ENCODE measurements at places on chromosomes 5 and 9.

DNA sequence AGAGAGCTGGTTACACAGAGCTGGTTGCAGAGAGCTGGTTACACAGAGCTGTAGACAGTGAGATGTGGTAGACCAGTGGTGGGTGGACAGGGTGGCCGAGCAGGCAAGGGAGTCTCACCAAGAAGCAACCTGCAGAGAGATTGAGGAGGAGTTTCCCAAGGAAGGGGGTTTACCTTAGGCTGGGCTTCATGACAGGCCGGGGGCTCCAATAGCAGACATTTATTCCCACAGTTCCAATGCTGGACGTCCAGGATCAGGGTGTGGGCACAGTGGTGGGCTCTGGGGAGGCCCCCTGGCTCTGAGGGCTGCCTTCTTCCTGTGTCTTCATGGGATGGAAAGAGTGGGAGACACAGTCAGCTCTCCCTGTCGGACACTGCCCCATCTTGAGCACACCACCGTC is 386.9 kb upstream of the IRX4 start:
- DNase-seq = no peak

DNA sequence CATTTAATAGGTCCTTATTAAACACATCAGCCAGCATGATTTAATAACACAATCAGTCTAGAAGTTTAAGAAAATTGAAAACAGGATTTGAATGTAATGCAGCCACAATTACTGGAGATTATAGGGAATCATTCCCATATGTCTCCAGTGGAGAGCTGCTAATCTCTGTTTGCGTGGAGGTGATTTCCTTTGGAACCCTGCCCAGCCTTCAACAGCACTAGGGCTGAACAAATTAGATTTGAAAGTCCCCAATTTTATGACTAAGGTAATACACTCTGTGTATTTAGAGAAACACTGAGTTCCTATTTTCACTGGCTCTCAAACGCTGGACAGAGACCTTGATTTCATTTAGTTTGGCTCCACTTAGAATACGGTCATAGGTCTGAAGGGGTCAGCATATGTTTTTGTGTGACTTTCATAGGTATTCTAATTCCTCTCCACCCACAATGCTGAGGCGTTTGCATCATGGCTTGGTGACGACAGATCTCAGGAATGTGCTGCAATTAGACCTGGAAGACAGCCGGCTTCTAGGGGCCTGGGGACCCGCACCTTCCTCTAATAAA is 508.3 kb downstream of the EBF1 start:
- DNase-seq = no peak

DNA sequence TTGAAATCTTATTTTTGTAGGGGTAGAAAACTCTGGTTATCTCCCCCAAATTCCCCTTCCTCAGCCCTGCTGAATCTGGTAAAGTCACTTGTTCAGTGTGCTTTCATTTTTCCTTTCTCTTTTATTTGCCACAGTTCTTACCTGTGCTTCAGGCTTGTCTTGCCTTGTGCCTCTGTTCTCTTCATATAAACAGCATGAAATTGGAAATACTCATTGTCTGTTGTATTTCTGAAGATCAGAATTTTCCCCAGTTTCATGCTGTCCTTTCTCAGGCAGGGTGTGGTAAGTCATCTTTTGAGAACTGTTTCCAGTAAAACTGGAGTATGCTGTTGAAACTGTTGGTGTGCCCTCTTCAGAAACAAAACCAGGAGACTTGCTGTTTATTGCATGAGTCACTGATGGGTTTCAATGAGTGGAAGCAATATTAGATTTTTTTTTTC is 7.0 kb downstream of the PAM start:
- no peak for DNase-seq

DNA sequence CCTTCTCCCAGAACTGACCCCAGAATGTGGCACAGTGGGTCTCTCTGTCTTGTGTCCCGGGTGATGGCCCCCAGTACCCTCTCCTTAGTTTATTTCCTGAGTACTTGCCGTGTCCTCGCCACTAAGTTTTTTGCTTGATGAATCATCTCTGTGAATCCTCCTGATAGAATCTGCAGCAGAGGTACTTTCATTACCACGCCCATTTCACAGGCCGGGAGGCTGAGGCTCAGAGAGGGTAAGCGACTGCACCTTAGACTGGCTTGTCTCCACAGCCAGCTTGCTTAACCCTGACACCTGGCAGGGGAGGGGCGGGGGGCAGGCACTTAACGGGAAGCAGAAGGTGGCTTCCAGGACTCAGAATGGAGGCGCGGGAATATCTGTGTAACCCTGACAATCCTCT is 7.9 kb upstream of the IER5L start:
- no peak for DNase-seq

GRCh38 chr9:91884696-91885687 is 65.0 kb downstream of the ROR2 start:
- DNase-seq = no peak

DNA sequence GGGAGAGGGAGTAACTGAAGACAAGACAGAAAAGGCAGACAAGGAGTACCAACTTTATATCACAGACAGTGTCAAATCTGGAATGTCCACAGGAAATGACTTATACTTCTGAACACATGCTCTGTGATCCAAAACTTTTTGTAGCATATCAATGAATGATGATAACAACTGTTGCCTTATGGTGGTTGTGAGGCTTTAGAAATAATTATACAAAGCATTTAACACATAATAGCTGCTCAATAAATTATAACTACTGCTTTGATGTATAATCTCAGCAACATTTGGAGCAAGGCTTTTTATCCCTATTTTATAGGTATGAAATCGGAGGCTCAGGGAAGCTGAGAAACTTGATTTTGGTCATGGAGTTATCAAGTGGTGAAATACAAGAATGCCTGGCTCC is 3.3 kb upstream of the ASTN2 start:
- DNase-seq = no peak

DNA sequence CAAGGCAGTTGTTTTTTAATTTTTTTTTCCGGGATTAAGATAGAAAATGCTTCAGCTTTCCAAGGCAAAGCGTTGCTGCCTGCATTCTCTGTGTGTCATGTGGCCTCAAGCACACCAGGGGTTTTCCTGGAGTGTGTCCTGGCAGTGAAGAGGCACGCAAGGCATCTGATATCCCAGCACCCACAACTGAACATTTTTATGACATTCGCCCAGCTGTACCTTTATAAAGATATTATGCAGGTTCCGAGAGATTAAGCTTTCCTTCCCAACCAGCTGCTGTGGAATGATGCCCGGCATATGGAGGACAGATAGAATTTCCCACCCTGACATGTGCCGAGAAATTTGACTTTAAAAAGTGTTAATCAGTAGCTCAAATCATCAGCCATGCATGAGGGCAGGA is 205.6 kb downstream of the GADD45G start:
- DNase-seq = no peak

- no peak for DNase-seq
These were observed 326.5 kb downstream of the NTRK2 start for GRCh38 chr9:84996029-84996428.

- no peak for DNase-seq
These were observed 105.9 kb upstream of the CDKN2B start for GRCh38 chr9:22114956-22115355.

DNA sequence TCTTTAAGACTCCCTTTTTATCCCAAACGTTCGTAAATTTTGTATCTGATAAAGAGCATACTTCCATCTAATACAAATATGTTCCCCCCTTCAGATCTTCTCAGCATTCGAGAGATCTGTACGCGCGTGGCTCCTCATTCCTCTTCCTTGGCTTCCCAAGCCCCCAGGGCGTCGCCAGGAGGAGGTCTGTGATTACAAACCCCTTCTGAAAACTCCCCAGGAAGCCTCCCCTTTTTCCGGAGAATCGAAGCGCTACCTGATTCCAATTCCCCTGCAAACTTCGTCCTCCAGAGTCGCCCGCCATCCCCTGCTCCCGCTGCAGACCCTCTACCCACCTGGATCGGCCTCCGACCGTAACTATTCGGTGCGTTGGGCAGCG is 19.9 kb downstream of the CDKN2A start:
- no peak for DNase-seq

- no peak for DNase-seq
These were observed 19.7 kb upstream of the OR2K2 start for GRCh38 chr9:111349766-111350165.

GRCh38 chr9:36961561-36962325 is 72.3 kb downstream of the PAX5 start:
- DNase-seq = no peak

GRCh38 chr5:112270299-112271293 is 148.5 kb downstream of the EPB41L4A start:
- no peak for DNase-seq

DNA sequence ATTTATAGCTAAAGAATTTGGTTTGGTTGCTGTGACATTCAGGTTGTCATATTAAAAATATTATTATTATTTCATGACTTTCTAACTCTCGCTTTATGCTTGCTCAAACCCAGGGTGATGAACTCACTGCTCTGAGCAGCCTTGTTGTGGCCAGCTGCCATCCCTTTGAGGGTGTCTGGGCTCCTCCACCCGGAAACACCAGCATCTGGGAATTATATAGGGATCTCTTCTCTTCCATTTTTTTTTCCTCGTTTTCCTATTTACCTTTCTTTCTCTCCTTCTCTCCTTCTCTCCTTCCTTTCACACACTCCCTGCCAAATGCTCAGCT is 355.8 kb upstream of the SMARCA2 start:
- no peak for DNase-seq

GRCh38 chr9:3898461-3899218 is 372.8 kb upstream of the RFX3 start:
- DNase-seq = no peak

- DNase-seq = no peak
These were observed 50.2 kb downstream of the ARHGEF37 start for GRCh38 chr5:149631506-149631905.

DNA sequence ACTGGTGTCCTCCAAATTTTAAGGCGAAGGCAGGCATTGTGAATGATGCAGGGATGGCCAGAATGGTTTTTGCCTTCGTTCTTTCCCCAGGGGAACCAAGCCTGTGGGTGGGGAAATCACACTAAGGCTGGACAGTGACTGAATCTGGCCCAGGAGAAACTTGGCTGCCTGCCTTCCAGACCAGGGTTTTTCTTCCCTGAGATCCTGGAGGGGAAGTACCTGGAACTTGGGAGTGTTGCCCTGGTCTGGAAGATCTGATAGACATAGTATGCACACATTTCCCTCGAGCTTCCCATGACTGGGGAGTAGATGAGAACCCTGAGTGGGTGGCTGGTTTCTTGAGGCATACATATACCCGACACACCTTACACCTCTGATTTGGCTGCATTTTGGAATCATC is 664 bp upstream of the IL11RA start:
- DNase-seq = no peak

DNA sequence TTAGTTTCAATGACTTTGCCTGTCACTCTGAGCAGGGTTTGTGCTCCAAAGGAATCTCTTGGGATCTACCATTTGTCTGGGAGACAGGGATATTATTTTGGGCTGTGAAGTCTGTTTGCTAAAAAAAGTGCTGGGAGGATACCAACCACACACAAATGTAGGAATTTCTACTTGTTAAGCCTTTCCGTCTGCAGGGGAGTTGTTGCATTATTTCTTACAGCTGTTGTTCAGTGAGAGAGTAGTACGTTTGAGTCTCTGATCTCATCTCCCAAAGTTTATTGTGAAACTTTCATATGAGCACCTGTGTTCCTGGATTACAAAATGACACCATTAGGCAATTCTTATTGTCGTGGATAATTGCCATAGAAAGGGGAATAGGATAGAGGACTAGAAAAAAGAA is 78.3 kb upstream of the SEMA6A start:
- DNase-seq = no peak

GRCh38 chr5:147485046-147485445 is 24.8 kb downstream of the DPYSL3 start:
- no peak for DNase-seq

DNA sequence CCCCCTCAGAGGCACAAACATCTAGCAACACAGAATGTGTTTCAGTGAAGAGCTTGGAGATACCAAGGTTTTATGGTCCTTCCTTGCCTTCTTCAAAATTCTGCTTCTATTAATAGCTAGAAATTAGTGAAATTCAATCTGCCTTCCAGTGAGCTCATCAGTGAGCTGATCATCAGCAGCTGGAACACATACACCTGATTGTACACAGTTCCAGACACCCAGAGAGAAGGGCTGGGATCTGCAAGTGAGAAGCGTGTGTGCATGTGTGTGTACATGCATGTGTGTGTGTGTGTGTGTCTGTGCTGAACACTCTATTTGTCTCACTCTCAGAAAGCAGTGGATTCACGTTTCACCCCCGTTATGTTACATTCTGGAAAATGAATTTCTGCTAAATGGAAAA is 28.5 kb downstream of the CFAP90 start:
- no peak for DNase-seq

- DNase-seq = no peak
These were observed 53.4 kb upstream of the FBXL7 start for GRCh38 chr5:15446552-15446951.

DNA sequence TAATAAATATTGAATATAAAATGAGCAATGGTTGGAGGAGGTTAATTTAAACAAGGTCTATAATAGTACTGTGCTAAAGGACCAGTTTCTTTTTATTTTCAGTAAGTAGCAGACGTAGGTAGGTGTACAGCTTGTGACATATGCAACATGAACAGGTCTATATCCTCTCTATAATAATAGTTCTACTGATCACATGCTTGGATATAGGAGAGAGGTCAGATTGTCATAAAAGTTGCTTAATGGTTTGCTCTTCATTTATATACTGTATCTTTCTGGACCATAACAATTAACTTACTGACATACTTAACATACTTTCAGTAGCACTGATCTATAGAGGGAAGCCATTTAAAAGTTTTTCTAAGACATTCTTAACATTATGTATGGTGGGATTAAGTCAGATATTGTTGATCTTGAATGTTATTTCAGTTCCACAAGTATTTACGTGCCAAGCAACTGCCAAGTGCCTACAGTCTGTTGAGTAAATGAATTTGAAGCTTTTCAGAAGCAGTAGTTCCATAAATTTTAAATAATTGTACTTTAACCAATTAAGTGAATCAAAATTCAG is 68.0 kb downstream of the DENND4C start:
- DNase-seq = no peak

- DNase-seq = no peak
These were observed 96.4 kb upstream of the EDIL3 start for GRCh38 chr5:84480873-84481637.

GRCh38 chr5:117302473-117302872 is 727.9 kb upstream of the SEMA6A start:
- DNase-seq = no peak

DNA sequence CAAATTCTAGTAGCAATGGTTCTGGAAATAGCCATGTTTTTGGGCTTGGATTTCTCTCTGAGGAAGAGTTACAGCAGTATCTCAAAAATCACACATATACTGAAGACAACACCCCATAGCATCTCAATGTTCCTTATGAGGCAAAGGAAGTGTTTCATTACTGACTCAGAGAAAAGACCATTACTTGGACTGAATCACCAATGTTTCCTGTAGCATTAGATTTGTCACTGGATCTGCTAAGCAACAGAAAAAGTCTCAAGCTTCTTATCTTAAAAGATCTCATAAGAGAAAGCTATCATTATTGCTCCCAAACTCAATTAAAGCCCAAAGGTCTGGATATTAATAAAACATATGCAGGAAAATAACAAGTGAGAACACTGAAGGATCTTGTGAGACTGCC is 272.4 kb downstream of the ADAMTS6 start:
- no peak for DNase-seq

Data from stimulated activated CD8-positive, alpha-beta memory T cell treated with anti-CD3 and anti-CD28 coated beads, Interleukin-12 subunit alpha, Interleukin-12 subunit beta, amount 100 ng/mL, for 1 hour (primary cell).